Osteoblast (primary cell): ENCODE measurements at places on chromosomes 3 and 15. TPM values are rescaled to one million over a fixed set of nuclear protein-coding genes. Genes with fewer than 3 reads are reported as not detected.

DNA sequence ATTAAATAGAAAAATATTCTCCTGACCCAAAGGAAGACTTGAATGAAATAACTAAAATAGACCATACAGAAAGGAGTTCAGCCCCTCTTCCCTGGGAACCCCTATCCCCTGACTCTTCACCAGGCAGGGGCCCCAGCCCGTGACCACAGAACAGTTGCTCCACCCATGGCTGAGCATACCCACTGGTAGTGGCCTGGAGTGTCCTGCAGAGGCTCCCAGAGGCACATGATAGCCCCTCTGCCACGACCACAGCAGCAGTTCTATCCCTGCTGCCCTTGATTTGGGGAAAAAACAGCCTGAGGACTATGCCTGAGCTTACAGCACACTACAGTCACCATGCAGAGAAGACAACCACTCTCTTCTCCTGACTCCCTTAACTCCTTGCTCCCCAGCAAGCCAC is 31.8 kb downstream of the TTC14 start:
- no peaks in the 10 kb centered on the region for H3K4me1 ChIP-seq
- DNase-seq: no peak
- no peak overlapping the region for H3K4me3 ChIP-seq
- H3K27me3 ChIP-seq: no peaks in the 10 kb centered on the region
- H3K36me3 ChIP-seq: no peaks in the 10 kb centered on the region

- H3K27ac ChIP-seq: peak overlapping the region; percentile 4
- H3K4me1 ChIP-seq: peaks cover 4% of the 10 kb centered on the region
- DNase-seq: no peak
These were observed 37.6 kb downstream of the ANO10 start for GRCh38 chr3:43584043-43584826.

DNA sequence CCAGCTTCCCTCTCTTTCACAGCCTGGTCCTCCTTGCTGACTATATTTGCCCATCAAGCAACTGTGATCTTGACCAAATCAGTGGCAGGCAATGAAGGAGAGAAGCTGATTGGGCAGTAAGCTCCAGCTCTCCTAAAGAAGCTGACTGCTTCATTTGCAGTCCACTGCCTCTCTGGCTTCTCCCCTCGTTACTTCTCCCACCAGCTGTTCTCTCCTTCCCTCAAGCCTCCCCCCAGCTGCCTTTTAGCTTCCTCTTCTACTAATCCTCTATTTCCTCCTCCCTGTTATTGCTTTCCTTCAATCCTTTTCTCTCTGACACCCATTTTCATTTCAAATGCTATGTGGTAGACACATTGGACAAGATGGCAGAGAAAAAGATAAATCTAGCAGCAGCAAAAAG is 474.7 kb upstream of the UBE2E2 start:
- H3K4me3 ChIP-seq: no peak overlapping the region
- H3K36me3 ChIP-seq: no peaks in the 10 kb centered on the region
- H3K27ac ChIP-seq: no peak overlapping the region

DNA sequence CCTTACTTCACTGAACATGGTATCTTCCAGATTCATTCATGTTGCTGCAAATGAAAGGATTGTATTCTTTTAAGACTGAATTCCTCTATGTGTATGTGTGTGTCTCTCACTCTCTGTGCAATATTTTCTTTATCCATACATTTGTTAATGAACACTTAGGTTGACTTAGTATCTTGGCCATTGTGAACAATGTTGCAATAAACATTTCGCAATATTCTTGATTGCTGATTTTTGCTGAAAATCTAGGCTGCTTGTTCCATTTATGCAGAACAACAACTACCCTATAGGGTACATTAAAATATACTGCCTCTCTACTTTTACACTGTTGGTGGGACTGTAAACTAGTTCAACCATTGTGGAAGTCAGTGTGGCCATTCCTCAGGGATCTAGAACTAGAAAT is 732.4 kb downstream of the CADM2 start:
- no peaks in the 10 kb centered on the region for H3K27me3 ChIP-seq
- no peaks in the 10 kb centered on the region for H3K4me1 ChIP-seq
- H3K36me3 ChIP-seq: no peaks in the 10 kb centered on the region

- no peak overlapping the region for H3K27ac ChIP-seq
- no peak for DNase-seq
- H3K27me3 ChIP-seq: peaks cover 64% of the 10 kb centered on the region
- H3K36me3 ChIP-seq: no peaks in the 10 kb centered on the region
These were observed 196.4 kb downstream of the RPLP1 start for GRCh38 chr15:69648775-69649735.

DNA sequence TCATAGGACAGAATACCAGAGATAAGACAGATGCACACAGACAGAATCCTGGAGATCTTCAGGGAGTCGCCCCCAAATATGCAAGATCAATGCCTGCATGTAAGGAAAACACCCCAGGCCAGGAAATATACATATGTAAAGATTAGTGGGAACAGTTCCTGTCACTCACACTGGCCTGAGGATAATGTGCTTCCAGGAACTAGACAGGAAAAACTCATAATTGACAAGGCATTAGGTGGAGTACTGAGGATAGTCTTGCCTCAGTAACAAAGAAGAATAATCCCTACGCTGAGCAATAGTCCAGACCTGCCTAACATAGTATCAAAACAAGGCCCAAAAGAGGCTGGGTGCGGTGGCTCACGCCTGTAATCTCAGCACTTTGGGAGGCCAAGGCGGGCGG is 20.4 kb upstream of the B4GALT4 start:
- no peak for DNase-seq
- no peaks in the 10 kb centered on the region for H3K4me1 ChIP-seq
- no peak overlapping the region for H3K4me3 ChIP-seq
- H3K27me3 ChIP-seq: no peaks in the 10 kb centered on the region

GRCh38 chr3:107810171-107811071 is 280.4 kb downstream of the CD47 start:
- H3K27ac ChIP-seq: no peak overlapping the region
- peak; percentile 39 for DNase-seq
- peaks cover 3% of the 10 kb centered on the region for H3K36me3 ChIP-seq
- H3K27me3 ChIP-seq: no peaks in the 10 kb centered on the region
- H3K4me3 ChIP-seq: no peak overlapping the region

DNA sequence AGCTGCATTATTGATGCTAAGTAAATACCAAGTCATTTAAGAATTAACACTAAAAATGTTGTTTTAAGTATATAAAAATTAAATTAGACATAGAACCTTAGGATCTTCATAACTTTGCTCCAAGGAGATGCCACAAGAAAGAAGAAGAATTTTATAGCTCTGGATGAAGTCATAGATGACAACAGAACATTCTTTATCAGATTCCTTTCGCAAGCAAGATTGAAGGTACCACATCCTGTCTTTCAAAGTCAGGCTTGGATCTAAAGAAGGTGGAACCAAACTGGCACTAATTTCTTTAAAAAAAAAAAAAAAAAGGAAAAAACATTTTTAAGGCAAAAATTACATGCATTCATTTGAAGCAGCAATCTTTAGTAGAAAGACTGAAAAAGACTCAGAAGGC is 62.5 kb downstream of the POLQ start:
- no peak overlapping the region for H3K4me3 ChIP-seq
- H3K36me3 ChIP-seq: no peaks in the 10 kb centered on the region
- H3K4me1 ChIP-seq: peaks cover 6% of the 10 kb centered on the region

GRCh38 chr3:54634122-54634469 is 293.8 kb downstream of the LRTM1 start:
- H3K27ac ChIP-seq: no peak overlapping the region
- H3K4me1 ChIP-seq: no peaks in the 10 kb centered on the region
- H3K27me3 ChIP-seq: no peaks in the 10 kb centered on the region
- no peaks in the 10 kb centered on the region for H3K36me3 ChIP-seq
- no peak overlapping the region for H3K4me3 ChIP-seq
- no peak for DNase-seq

GRCh38 chr3:179072100-179072438 is 460 bp upstream of the ZMAT3 start:
- H3K36me3 ChIP-seq: peaks cover 10% of the 10 kb centered on the region
- no peaks in the 10 kb centered on the region for H3K27me3 ChIP-seq
- H3K4me3 ChIP-seq: peak overlapping the region; percentile 97

DNA sequence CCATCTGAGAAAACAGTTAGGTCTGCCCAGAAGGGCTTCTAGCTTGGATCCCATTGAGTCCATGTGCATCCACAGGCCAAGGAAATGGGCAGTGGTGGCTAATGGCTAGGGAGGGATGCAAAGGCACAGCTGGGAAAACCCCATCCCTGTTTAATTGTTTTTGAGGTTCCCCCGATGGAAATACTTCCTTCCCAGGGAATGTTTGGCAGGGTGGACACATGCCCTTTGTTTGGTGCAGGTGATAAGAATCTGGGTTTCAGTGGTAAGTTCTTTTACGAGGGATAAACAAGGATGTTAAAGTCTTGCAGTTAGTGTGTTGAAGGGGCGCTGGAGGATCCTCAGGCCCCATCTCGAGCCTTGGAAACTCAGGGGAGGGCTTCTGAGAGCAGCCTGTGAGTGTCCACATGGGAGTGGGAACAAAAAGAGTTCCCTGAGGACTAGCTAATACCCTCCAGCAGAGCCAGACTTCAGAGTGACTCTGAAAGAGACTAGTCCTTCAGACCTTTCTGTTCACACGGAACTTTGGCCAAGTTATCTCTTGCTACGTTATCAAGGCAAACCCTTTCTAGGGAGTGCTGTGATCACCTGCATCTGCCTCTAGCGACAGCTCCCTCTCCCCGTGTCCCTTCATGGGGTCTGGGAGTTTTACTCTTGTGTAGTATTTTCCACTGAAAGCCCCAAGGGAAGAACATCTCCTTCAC is 17.4 kb downstream of the PTPRG start:
- DNase-seq: no peak
- no peak overlapping the region for H3K4me3 ChIP-seq
- H3K4me1 ChIP-seq: peaks cover 25% of the 10 kb centered on the region
- H3K27me3 ChIP-seq: no peaks in the 10 kb centered on the region
- no peaks in the 10 kb centered on the region for H3K36me3 ChIP-seq
- H3K27ac ChIP-seq: no peak overlapping the region

- H3K27me3 ChIP-seq: no peaks in the 10 kb centered on the region
- no peak overlapping the region for H3K4me3 ChIP-seq
- H3K36me3 ChIP-seq: no peaks in the 10 kb centered on the region
- H3K27ac ChIP-seq: peak overlapping the region; percentile 42
These were observed 195.1 kb downstream of the DTWD1 start for GRCh38 chr15:49815950-49816349.

- no peaks in the 10 kb centered on the region for H3K4me1 ChIP-seq
- H3K27me3 ChIP-seq: peaks cover 2% of the 10 kb centered on the region
- H3K36me3 ChIP-seq: no peaks in the 10 kb centered on the region
- no peak overlapping the region for H3K27ac ChIP-seq
These were observed 147.8 kb downstream of the FBLN2 start for GRCh38 chr3:13696699-13697098.

DNA sequence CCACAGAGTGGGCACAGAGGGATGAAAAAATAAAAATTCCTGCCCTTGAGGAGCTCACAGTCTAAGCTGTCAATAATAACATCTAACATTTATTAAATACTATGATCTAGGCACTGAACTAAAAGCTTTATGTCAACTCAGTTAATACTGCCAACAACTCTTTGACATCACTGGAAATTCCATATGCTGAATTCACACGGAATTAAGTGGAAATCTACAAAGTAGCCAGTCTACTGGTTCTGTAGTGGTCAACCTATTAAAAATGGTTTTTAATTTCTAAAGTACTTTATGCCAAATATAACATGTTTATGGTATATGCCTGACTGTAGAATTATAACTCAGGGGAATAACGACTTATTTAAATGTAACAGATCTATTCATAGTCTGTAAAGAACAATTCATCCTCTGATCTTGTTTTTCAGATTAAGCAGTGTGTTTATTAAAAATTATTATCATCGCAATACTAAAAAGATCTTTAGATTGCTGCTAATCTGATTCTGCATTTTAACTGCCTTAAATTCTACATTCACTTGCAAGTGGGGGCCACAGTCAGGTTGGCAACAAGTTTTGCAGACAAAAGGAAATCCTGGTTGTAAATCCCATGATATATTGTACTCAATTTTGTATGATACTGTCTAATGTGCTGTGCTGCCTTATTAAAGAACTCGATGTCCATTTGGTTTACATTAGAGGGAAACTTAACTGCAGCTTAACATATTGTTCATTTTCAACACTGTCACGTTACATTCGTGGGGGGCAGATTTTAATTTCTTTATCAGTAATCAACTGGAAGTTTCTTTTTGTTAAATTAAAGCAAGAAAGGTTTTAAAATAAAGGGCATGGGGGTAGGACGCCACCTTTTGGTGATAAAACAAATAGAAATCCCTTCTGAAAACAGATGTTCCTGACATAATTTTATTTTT is 2.6 kb upstream of the FOXP1 start:
- H3K27ac ChIP-seq: peak overlapping the region; percentile 85
- DNase-seq: no peak
- peak overlapping the region; percentile 35 for H3K4me3 ChIP-seq
- H3K4me1 ChIP-seq: peaks cover 35% of the 10 kb centered on the region
- no peaks in the 10 kb centered on the region for H3K36me3 ChIP-seq

GRCh38 chr3:29889215-29889614 is 608.3 kb downstream of the RBMS3 start:
- H3K36me3 ChIP-seq: no peaks in the 10 kb centered on the region
- H3K4me1 ChIP-seq: peaks cover 19% of the 10 kb centered on the region
- H3K27me3 ChIP-seq: no peaks in the 10 kb centered on the region
- no peak overlapping the region for H3K4me3 ChIP-seq
- no peak for DNase-seq

DNA sequence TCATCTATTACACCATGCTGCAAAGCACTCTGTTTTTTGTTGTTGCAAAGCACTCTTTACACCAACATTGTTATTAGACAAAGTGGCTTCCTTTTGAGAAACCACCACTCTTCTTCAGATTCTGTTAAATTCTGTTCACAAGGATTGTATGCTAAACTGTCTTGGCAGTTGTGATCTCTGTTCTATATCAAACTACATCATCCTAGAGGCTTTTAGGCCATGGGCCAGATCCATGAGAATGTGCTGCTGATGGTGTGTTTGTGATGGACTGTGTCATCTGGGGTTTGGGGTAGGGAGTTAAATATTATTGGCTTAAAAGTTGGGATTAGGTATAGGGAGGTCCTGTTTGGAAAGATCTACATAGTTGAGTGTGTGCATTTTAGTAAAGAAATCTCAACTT is 229.8 kb downstream of the GAP43 start:
- H3K4me1 ChIP-seq: no peaks in the 10 kb centered on the region
- H3K27ac ChIP-seq: no peak overlapping the region
- H3K36me3 ChIP-seq: no peaks in the 10 kb centered on the region
- no peak overlapping the region for H3K4me3 ChIP-seq
- DNase-seq: no peak

The MAPK6 gene
- 77.2 and 86.9 TPM in 2 replicates for total RNA-seq

The GRAMD1C gene
- total RNA-seq: 1.2 and 2.2 TPM in 2 replicates

The BTLA gene
- total RNA-seq: 0.36 and 1.8 TPM in 2 replicates

The MUC20 gene
- total RNA-seq: 0.36 and 1.2 TPM in 2 replicates

The THUMPD3 gene
- total RNA-seq: 42.1 and 42.7 TPM in 2 replicates

The GOLGA6L10 gene
- total RNA-seq: 1.4 and 1.5 TPM in 2 replicates

The GABRR3 gene
- total RNA-seq: not detected in 2 replicates

The CISH gene
- 1.1 and 1.2 TPM in 2 replicates for total RNA-seq

The ARID3B gene
- 2.7 and 3.6 TPM in 2 replicates for total RNA-seq

The CHRNA5 gene
- total RNA-seq: 0.29 and 0.36 TPM in 2 replicates

The ADGRG7 gene
- not detected in 2 replicates for total RNA-seq

The GHRL gene
- total RNA-seq: under 0.01 TPM in 1 of 2 replicates, not detected in the other

The HCN4 gene
- total RNA-seq: not detected in 2 replicates

The TYRO3 gene
- 6.2 and 6.8 TPM in 2 replicates for total RNA-seq
